ENCODE measurements at places on chromosomes 6 and 20.

GRCh38 chr6:116200619-116201249 lies 53.1 kb downstream of the TSPYL4 start:
- no peak for DNase-seq

DNA sequence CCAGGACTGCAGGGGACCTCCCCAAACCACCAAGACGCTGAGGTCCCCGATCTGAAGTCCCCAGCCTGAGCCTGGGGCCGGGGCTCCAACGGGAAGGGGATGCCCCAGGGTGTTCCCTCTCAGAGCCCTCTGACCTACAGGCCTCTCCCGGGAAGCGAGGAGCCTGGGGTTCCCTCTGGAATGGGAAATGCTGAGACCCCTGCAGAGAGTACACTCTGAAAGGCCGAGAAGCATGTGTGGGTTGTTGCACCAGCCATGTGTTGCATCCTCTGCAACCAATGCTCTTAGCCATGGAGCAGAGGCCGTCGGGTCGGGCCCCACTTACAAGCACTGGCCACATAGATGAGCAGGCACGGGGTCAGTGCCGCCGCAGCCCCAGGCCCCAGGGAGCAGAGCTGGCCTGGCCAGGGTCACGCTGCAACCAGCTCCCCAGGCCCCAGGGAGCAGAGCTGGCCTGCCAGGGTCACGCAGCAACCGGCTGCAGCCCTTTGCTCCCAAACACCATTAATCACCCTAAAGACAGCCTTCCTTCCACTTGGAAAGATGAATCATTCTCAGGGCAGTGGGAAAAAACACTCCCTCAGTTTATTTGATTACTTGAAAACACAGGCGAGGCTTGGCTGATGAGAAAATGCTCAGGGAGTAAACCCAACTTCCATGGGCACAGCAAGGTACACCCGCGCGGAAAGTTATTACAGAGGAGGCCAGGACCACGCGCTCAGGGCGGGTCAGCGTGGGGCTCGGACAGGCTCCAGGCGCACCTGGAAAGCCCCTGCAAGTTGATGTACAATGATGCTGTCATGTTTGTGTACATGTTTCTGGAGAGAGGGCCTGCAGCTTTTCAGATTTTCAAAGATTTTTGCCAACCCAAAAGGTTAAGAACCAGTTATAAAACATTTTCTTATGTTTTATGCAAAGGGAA lies 78.0 kb upstream of the AFDN start:
- DNase-seq: no peak

GRCh38 chr20:44247586-44248409 lies 690 bp downstream of the GDAP1L1 start:
- DNase-seq: no peak

DNA sequence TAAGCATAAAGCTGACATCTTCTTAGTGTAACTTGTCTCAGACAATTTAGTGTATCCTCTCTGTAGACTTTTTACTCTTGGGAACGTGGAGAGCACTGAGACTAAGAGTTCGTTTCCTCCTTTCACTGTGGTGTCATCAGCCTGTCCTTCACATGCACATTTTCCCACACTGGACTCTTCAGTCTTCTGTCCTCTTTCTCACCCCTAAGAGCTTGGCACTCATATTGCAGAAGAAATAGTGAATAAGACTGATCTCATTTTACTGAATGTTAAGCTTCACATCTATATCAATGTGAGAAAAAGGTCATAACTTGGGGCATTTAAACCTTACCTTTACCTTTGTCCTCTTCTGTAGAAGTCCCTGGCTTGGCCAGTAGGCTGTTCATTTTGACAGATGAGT lies 25.6 kb downstream of the FUCA2 start:
- no peak for DNase-seq

DNA sequence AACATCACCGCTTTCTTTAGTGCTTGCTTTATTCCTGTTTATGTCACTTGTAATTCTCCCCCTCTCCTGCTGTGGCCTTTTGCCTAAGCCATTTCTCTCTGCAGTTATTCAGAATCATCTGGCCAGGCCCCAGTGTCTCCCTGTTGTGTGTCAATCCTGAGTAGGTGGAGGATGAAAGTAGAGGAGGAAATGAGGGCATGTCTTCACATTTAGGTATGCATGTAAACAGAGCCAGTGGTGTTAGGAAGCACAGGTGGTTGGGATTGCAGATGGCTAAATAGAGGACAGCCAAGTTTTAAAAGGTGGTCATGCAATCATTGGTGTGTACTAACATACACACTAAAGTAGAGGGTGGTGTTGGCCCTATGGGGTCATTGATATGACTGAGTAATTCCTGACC lies 5.2 kb downstream of the PRSS35 start:
- DNase-seq: no peak

- no peak for DNase-seq
Observed at GRCh38 chr20:64010711-64011237, 25.2 kb upstream of the C20orf204 start.

- no peak for DNase-seq
Observed at GRCh38 chr6:138211601-138212000, 6.7 kb downstream of the PBOV1 start.

DNA sequence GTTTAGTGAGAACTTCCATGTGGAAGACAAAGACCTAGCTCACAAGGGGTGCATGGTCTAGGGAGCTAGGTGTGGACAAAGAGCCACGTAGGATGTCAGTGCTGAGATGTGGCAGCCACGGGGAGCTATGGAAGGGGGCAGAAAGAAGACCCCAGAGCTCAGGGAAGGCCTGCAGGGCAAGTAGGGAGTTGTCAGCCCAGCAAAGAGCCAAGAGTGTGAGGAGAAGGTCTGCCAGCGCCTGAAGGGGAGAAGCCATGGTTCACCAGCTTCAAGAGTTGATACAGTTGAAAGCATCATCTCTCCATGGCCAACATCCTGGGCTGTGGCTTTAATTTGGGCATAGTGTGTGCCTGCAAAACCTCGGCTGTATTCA lies 95.6 kb downstream of the CDH26 start:
- no peak for DNase-seq

DNA sequence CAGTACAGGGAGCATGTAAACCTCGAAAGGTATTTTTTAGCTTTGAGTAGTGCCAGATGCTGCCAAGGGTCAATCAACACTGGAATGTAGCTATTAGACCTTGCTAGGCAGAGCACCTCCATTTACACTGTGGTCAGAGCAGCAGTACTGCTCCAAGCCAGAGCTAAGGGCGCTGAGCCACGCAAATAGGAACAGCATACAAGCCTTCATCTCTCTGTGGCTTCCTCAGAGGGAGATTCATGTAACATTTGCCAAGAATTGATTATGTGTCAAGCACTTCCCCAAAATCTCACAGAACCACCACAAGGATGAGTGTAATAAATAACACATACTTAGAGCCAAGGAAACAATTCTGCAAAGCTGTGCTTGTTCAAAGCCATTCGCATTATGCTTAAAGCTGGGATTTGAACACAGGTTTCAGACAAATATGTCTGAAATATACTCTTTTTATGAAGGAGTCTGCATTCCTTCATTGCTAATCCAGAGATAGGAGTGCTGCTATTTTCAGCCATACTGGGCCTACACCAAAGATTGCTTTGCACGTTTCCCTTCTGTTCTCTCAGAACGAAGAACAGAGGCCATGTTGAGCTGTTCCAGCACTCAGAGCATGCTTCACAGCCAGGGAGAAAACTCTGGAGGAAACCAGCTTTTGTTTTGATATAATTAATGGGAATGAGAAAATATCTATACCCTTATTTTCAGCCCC lies 97.7 kb downstream of the SLC16A10 start:
- no peak for DNase-seq

- no peak for DNase-seq
Observed at GRCh38 chr6:137926207-137926731, 59.2 kb downstream of the TNFAIP3 start.

DNA sequence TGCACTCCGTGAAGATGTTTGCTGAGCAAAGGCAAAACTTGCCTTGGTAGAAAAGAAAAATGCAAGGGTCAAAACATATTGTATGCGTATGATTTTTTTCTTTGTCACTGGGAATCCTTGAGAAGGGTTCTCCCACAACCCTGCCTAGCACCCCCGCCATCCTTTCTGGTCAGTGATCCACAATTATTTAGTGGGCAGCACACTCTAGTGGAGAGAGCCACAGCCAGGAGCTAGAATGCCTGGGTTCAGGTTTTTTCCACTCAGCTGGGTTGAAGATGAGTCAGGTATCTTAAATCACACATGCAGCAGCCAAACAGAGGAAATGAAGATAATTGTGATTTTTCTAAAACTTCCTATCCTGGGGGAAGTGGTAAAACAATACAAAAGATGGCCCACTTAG lies 243.1 kb downstream of the PKHD1 start:
- DNase-seq: no peak

GRCh38 chr20:57221916-57222630 lies 44.4 kb downstream of the BMP7 start:
- no peak for DNase-seq

DNA sequence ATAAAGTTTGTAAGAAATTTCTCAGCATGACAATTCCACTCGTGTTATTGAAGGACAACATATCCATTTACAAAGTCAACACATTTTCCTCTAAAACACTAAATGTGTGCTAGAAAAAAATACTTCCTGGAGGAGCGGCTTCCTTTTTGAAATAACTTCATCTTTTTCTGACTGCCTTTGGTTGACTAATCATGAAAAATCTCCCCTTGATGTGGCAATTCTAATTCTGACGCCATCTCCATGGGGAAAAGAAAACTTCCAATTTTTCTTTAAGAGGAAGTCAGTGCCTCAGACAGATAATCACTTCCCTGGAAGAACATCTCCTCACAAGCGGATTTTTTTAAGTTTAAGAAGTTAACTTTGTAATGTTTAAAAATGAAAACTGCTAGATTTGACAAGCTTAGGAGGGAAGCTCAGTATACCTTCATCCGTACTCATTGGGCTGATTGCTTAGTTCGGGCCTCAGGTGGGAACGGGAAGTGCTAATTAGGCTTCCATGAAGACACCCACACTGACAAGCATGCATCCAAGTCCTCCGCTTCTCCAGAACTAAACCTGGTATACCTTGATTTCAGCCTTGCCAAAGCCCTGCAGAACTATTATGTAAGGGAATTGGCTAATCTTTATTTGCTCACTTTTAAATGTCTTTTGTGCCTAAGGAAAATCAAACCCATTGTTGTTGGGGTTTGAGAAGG lies 35.1 kb upstream of the DUSP22 start:
- DNase-seq: no peak

- DNase-seq: no peak
Observed at GRCh38 chr6:155201461-155202226, 62.2 kb upstream of the CLDN20 start.

- no peak for DNase-seq
Observed at GRCh38 chr6:175680-176079, 116.6 kb upstream of the DUSP22 start.

DNA sequence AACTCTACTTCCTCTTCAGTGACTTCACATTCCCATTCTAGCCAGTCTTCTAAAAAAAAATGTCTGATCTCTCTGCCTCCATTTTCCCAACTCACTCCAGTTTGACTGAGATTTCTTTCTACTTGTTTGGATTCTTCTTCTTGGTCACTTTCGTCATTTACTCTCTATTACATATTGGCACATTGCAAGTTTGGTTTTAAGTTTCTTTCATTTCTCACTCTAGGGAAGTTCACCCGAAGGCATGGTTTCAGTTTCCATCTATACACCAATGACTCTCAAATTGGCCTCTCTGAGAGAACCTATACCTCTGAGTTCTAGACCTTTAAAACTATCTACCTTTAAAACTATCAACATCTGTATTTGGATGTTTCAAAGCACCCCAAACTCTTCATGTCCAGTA lies 51.3 kb downstream of the CD109 start:
- no peak for DNase-seq

DNA sequence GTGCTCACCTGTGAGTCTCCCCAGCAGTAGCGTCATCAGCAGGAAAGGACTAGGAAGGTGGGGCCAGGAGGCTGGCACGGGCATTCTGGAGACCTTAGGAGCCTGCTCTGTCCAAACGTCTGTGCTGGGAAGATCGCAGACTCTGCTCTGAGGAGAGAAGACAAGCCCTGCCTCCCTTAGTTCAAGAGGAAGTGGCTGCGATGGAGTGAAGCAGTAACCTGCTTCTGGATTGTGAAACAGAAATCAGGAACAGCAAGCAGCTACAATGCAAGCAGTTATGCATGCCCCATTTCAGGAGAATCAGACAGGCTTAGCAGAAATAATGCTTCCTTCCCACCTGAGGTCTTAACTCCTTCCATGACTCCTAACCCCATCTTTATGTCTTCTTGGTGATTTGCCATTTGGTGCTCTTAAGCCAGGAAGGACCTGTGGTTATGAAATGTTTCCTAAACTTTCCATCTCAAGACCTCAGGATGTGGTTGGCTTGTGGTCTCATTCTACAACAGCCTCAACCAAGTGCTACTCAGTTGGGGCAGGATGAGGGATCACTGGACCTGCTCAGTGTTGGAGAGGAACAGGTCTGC lies at the start of gene SIRPB1:
Gene SIRPB1, minus strand, starts transcription at position 149 of the 584 bp plus-strand sequence. Its CDS starts 65 bp downstream, at position 84.
- no peak for DNase-seq

GRCh38 chr20:39878809-39879208 lies 810.2 kb downstream of the MAFB start:
- no peak for DNase-seq

Measured in activated naive CD8-positive, alpha-beta T cell treated with anti-CD3 and anti-CD28 coated beads, Interleukin-2, amount 50 U/mL, for 16 hours (primary cell).